GM20000 (cell line): ENCODE measurements at places on chromosomes 11 and 22.

GRCh38 chr11:110764485-110764884, 52.2 kb upstream of the ARHGAP20 start:
- no peak for DNase-seq

DNA sequence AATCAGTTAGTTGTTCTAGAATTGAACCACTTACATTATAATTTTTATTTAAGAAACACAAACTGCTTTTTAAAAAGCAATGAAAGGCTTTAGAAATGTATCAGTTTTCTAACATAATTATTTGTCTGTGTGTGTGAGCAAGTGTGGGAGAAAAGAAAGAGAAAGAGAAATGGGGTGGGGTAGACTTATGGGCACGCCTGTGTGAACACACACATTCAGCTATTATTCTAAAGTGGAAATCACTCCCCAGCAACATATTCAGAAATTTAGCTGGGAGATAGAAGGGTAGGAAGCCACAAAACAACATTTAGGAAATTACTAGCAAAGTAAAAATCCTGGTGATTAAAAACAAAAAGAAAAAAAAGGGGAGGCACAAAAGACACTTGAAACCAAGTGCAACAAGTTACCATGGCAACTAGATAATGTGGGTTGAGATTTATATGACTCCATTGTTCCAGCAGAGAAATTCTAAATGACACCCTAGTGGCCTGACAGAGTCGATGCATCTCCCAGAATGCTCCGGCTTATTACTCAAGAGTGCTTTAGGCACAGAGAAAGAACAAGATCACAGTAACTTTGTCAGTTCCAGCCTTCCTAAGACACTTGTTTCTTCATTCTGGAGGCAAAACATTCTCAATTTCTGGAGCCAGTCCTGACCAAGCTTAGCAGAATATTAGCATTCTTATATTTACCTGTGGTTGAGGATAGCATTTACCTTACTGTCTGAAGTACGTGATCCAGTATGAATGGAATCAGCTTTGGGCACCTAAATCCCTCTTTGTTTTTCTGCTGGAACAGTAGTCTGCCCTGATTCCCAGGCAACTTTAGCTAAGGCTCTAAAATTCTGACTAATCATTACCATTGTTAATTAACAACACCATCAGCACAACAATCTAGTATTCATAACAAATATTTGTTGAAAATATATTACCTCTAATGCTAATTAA, 444.4 kb downstream of the DLG2 start:
- peak; percentile 16 for DNase-seq

DNA sequence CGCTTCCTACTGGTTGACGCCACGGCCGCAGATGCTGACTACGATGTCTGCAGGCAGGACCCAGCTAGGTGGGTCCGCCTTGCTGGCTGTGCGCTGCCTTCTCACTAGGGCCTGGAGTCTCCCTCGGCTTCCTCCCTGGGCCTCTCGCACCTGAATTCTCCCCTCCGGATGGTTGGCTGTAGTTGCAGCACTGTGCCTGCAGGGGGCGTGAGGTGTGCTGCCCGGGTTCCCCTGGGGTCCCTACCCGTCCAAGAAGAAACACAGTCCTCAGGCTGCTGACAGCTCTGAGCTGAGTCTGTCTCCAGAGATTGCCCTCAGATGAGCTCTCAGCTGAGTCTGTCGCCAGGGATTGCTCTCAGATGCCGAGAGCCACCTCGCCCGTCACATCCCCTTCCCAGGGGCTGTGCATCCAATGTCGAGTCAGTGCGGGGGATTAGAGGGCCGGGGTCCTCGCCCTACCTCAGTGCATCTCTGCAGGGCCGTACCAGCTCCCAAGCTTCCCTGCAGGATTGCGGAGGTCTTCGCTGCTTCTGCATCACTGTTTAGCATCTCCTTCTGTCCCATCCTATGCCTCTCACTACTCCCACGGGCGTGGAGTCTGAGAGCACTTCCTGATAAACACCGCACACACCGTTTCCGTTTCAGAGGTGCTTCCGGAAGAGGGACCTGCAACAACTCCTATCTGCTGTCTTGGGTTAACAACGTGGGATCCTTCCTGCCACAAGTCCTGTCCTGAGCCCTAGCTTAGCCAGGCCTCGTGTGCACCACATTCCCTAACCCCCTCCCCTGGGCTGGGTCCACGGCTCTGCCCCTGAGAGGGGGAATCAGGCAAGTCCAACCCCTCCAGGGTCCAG, 196.9 kb downstream of the CSNK2A3 start:
- peak; percentile 38 for DNase-seq

GRCh38 chr11:128179039-128179438, 408.3 kb downstream of the ETS1 start:
- no peak for DNase-seq

GRCh38 chr22:38226853-38227649, 25.3 kb downstream of the MAFF start:
- DNase-seq, result no peak

DNA sequence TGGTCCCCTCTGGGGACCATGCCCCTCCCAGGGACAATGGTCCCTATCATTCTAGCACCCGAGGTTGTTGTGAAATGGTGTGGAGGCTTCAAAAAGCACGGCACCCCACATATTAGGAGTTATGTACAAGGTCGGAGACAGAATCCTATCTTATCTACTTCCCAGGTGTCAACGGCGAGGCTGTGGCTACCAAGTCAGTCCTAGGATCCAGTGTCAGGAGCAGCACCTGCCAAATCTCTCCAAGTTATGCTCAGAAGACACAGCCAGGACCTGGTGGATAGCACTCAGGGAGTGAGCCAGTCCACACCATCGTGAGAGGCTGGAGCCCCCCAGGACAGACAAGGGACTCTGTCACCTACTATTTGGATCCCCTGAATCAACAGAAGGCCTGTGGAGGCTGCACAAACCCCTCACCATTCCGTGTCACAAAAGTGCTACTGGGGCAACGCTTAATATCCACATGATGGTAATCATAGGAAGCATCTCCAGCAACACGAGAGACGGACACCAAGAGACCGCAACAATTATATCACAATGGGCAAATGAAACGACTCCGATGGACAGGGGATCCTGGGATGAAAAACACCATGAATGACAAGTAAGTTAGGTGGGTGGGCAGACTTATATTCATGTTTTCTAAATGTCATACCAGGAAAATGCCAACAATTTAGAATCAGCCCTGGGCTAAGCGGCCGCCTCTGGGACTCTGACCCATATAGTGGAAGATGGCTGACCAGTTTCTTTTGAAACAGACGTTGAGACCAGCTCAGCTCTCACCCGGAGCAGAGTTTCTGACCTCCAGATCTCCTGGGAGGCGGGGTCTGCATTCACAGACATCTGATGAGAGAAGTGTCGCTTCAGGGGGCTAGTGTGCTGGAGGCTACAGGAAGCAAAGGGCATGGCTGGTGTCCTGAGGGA, 108.4 kb downstream of the MED15 start:
- DNase-seq, result no peak

GRCh38 chr11:120289426-120289825, 35.7 kb upstream of the TLCD5 start:
- DNase-seq, result no peak

GRCh38 chr22:40808018-40808841, 10.9 kb downstream of the SLC25A17 start:
- DNase-seq, result no peak

DNA sequence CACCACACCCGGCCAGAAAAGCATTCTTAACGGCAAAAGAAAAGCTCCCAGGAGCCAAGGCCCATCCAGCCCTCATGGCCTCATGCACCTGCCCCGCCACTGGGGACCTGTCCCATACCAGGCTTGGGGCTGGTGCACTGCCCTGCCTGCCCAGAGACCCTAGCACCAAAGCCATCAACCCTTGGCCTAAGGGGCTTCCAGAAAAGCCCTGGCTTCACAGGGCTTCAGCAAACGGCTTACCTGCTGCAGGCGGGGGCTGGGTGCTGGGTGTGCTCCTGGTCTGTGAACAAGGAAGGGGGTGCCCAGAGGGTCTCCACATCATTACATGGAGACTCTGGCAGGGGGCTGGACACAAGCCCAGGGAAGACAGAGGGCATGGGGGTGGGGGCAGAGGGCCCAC, 89.5 kb downstream of the CELSR1 start:
- no peak for DNase-seq

- DNase-seq, result no peak
Observed at GRCh38 chr11:45056529-45056928, 89.9 kb upstream of the PRDM11 start.

- no peak for DNase-seq
Observed at GRCh38 chr11:12161603-12162350, 51.4 kb downstream of the MICAL2 start.

- DNase-seq, result no peak
Observed at GRCh38 chr11:102457865-102458264, 5.3 kb upstream of the TMEM123 start.

DNA sequence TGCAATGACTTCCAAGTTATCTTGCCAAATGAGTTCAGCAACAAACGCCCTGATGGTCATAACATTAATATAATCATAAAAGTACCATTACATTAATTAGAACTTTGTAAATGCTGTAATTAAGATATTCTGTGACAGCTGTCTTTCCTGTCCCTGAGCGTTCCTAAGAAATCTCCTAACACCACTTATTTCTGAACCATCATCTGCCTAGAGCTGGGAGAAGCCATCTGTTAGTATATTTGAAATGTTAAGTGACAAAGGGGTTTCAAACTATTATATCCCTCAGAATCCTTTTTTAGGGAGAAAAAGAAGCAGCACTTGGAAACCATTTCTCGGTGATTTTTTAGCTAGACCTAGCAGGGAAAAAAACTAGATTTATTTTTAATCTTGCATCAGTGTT, 657.5 kb downstream of the FAM181B start:
- no peak for DNase-seq

DNA sequence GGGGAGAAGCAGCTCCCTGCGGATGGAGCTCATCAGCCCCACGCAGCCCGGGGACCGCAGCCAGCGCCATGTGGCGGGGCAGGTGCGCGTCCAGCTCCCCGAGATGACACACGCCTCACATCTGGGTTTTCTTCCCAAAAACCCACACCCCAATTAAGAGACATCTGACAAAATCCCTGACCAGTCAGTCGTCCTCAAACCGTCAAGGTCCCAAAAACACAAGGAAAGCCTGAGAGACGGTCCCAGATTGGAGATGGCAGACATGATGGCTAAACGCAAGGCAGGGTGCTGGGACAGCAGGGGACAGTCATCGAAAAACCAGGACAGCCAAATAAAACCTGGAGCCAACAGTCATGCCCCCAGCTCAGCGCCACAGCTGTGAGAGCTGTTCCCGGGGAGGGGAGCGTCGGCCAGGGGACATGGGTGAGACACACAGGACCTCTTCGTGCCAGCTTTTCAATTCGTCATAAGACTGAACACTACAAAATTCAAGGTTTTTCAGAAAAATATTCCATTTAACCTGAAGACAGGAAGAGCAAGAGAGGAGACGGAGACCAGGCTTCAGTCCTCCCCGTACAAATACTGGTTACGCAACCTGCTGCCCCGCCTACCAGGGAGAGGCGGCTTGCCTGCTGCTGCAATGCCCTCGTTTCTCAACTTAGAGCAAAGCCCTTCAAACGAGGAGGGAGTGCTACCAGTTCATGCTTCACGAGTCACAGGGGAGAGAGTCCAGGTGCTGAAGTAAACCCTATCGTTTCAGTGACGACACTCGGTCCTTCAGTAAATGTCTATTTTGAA, 10.5 kb downstream of the TOLLIP start:
- no peak for DNase-seq

DNA sequence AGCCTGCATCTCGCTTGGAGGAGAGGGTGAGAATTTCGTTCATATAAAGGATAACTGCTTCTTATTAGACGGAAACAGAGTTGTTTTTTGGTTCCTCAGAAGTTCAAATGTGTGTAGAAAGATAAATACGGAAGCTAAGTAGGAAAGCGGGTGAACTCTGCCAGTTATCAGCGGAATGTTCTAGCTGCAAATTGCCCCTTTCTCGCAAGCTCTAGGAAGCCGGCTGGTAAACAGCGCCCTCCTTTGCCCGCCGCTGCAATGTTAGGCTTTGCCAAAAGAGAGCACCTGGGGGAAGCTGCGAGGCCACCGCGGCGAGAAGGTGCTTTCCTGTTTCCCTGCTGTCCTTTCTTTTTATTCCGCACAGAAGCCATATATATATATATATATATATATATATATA, 67.0 kb downstream of the IGLL5 start:
- peak; percentile 51 for DNase-seq

GRCh38 chr11:130781931-130782330, 134.3 kb downstream of the SNX19 start:
- no peak for DNase-seq

DNA sequence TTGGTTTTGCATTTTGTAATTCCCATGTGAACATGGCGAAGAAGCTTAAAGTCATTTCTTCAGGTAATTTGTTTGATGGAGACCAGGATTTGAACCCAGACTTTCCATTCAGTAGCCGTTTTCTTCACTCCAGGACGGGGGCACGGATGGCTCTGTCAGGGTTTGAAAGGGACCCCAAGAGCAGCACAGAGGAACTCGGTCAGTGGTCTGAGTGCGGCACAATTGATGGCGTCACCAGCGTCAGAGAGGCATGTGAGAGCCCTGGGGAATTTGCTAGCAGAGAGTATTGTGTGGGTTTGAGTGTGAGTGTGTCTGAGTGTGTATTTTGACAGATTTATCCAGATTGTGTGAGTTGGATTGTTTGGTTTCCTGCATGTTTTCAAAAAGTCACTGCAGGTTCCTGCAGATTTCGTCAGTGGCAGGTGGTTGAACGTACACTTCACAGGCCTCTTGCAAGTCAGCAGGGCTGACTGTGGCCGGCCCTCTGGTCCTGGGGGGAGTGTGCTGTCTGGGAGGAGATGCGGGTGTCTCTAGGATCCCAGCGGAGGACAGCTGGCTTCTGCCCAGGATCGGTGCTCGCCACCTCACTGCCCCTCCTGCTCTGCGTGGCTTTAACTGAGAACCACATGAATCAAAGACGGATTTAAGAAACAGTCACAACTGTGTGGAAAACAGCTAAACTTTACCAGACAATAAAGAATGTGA, 199.3 kb downstream of the TBC1D22A start:
- DNase-seq, result no peak

- DNase-seq, result no peak
Observed at GRCh38 chr11:118151431-118151830, 1.2 kb downstream of the SCN4B start.

GRCh38 chr11:120066738-120067437, 71.0 kb downstream of the TRIM29 start:
- no peak for DNase-seq

GRCh38 chr11:43545610-43546009, 134.9 kb upstream of the HSD17B12 start:
- no peak for DNase-seq

- no peak for DNase-seq
Observed at GRCh38 chr11:124942466-124943253, 6.8 kb upstream of the HEPACAM start.

DNA sequence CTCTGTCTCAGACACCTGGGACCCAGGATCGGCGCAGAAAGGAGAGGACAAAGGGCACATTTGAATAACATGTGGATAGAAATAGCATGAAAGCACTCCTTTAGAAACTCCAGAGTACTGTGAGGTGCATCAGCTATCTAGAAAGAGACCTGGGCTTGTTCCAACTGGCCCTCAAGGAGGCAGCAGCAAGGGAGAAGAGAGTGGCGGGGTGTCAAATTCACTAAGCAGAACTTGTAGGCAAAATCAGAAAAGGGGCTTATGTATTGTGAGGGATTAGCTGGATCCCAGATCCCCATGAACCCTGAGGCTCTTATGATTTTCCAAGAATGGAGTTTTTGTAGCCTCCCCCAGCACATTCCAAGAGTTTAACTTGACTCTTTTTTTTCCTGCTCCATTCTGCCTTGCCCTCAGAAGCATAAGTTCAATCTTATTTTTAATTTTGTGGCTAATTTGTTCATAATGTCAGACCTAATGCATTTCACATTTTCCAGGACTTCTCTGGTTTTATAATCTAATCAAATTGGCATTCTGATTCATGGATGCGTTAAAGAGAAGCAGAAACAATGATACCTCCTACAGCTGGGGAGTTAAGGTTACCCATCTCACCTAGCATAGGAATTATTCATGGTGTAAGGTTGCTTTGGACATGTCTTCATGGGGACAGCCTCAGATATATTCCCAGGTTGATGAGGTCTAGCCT, 33.6 kb downstream of the USH1C start:
- DNase-seq, result no peak
